ENCODE measurements at places on chromosomes 16 and 17. TPM values are rescaled to one million over a fixed set of nuclear protein-coding genes. Genes with fewer than 3 reads are reported as not detected.

DNA sequence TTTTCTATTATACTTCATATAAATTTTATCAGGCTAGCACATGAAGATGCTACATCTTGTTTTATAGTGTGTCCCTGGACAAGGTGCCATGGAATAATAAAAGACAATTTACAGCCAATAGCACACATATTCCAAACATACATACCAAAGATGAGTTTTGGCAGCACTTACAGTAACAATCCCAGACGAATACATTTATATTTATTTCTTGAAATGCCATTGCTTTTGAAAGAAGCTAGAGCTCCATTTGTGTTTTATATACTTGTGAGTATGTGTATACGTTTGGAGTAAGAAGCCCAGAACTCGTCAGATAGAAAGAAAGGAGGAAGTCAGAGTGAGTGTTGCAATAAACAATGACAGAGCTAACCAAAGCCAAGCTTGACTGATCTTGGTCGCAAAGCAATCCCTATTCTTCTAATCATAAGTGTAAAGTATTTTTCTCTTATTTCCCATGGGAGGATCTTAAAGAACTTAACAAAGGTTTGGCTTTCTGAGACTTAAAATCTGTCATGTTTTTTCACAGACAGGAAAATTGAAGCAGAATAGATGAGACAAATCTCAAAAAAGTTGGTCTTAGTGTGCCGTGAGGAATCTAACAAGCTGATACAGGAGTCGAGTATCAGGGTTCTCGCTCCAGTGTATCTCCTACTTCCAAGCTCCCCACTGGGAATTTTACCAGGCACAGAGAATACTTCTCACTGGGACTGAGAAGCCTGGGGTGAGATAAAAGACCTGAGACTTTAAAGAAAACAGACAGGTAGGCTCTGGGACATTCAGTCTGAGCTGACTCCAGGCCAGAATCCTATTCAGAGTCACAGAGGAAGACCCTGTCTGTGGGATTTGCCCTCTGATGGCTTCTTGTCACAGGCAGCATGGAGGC is 175.4 kb downstream of the AATF start:
- H3K4me3 ChIP-seq = no peak overlapping the region
- no peaks in the 10 kb centered on the region for H3K4me1 ChIP-seq
- no peak for DNase-seq
- H3K36me3 ChIP-seq = no peaks in the 10 kb centered on the region
- H3K27me3 ChIP-seq = no peaks in the 10 kb centered on the region

GRCh38 chr16:17026600-17027242 is 444.0 kb downstream of the XYLT1 start:
- no peaks in the 10 kb centered on the region for H3K27me3 ChIP-seq
- H3K27ac ChIP-seq = no peak overlapping the region
- H3K36me3 ChIP-seq = no peaks in the 10 kb centered on the region
- no peak overlapping the region for H3K4me3 ChIP-seq
- H3K4me1 ChIP-seq = no peaks in the 10 kb centered on the region

DNA sequence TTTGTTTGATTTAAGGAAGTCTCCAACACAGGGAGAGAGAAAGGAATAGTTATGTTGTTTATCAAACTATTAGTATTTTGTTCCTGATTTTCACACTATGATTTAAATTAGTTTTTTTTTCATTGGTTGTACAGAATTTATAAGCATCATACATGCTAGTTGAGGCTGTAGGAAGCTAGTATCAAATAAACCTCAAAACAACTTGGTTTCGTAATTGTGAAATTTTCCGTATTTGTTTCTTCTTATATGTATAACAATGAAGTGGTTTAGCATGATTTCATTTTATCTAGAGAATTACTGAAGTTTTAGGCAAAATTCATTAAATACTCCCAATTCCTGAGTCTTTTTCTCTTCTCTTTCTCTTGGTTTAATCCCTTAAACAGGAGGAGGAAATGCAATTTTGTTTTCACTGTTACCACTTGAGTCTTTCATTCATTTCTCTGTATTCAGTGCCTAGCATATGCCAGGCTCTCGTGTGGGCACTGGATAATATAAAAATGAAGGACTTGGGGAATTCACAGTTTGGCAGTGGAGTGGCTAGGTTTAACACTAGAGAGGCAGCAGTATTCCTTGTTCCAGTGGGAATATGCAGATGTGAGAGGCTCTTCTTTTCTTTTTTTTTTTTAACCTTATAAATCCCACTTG is 1.8 kb downstream of the CYLD start:
- no peaks in the 10 kb centered on the region for H3K36me3 ChIP-seq
- no peaks in the 10 kb centered on the region for H3K27me3 ChIP-seq
- no peak for DNase-seq

GRCh38 chr17:83062011-83062817 is 17.2 kb upstream of the METRNL start:
- no peaks in the 10 kb centered on the region for H3K27me3 ChIP-seq
- no peak overlapping the region for H3K4me3 ChIP-seq
- no peaks in the 10 kb centered on the region for H3K4me1 ChIP-seq
- no peak overlapping the region for H3K27ac ChIP-seq
- DNase-seq = peak; percentile 16

GRCh38 chr16:4055748-4056147 is 60.5 kb downstream of the ADCY9 start:
- DNase-seq = no peak
- H3K27me3 ChIP-seq = no peaks in the 10 kb centered on the region
- H3K27ac ChIP-seq = no peak overlapping the region

DNA sequence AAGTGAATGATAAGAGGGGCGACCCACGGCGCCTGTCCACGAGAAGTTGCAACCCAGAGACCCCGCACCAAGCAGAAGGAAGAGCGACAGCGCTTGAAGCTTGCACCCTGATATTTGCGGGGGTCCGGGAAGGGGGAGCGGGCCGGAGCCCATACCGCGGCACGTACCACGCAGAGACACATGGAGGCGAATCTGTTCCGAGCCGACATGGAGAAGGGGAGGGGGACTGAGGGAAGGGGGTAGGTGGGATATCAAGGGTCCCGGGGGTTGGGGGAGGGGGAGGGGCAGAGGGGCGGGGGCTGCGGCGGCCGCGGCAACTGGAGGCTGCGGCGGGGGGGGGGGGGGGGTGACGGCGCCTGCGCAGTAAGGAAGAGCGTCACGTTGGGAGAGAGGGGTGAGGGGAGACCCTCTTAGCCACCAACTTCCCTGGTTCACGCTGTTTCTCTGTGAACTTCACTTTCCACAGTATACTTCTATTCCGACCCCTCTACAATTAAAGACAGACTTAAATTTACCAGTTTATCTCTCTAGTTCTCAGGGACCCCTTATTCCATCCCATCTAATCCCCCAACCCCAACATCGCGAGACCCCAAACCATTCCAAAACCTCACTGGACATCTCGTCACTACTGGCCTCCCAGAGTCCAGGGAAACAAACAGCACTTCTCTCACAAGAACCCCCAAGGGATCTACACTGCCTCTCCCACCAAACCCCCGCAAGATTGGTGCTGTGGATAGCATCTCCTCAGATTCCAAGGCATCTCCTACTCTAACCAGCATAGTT is 8.0 kb downstream of the DLG4 start:
- no peak for DNase-seq
- no peaks in the 10 kb centered on the region for H3K4me1 ChIP-seq
- no peaks in the 10 kb centered on the region for H3K36me3 ChIP-seq
- no peaks in the 10 kb centered on the region for H3K27me3 ChIP-seq
- no peak overlapping the region for H3K27ac ChIP-seq

DNA sequence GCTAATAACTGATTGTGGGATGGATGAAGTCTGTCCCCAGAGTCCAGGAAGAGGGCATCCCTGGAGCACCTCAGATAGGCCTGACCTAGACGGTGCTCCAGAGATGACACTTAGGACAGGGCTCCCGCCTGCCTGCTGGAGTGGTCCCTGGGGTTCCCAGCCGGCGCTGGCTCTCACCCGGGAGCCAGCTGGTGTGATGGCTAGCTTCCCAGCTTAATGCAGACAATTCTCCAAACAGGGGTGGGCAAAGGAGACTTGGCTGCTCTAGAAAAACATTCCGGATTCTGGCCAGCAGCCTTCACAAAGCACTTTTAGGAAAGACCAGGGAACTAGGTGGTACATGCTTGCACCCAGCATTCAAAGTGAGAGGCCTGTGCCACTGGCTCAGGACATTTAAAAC is 18.6 kb downstream of the ACE start:
- no peaks in the 10 kb centered on the region for H3K36me3 ChIP-seq
- H3K27ac ChIP-seq = no peak overlapping the region
- H3K27me3 ChIP-seq = no peaks in the 10 kb centered on the region
- H3K4me1 ChIP-seq = no peaks in the 10 kb centered on the region
- DNase-seq = no peak
- H3K4me3 ChIP-seq = no peak overlapping the region

DNA sequence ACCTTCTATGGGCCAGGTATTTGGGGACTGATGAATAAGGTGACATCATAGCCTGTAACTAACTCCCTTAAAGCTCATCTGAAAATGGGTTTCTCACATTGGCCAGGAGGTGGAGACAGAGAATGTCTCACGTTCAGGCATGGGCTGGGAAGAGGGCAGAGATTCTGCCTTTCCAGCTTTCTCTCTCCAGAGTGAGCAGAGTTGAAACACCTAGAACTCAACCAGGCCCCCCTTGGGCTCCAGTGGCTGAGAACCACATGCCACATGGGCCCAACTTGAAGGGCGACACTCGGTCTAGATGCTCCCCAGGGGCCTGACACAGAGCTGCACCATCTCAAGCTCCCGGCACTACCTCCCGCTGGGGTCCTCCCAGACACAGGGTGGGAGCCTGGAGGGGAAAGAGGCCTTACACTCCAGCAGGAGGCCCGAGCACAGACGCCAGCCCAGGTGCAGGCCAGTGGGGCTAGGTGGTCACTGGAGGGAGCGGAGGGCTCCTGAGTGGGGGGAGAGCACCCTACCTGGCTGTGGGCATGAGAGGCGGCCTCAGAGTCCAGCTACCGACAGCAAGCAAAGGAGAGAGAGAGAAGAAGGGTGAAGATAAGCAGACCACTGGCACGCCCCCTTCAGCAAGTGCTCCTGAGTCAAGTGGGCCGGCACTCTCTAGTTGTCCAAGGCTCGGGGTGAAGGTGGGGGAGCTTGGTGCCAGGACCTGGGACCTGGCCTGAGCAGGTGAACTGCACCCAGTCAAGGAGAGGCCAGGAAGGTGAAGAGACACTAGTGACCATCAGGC is 55.9 kb downstream of the MYO18A start:
- H3K4me1 ChIP-seq = no peaks in the 10 kb centered on the region
- H3K27ac ChIP-seq = no peak overlapping the region
- H3K36me3 ChIP-seq = no peaks in the 10 kb centered on the region

BRICD5 gene
- 1.4 TPM for total RNA-seq
